Right ventricle myocardium inferior (tissue), 1 donor: ENCODE measurements at places on chromosomes 7 and 10. TPM values are rescaled to one million over a fixed set of nuclear protein-coding genes. Genes with fewer than 3 reads are reported as not detected.

DNA sequence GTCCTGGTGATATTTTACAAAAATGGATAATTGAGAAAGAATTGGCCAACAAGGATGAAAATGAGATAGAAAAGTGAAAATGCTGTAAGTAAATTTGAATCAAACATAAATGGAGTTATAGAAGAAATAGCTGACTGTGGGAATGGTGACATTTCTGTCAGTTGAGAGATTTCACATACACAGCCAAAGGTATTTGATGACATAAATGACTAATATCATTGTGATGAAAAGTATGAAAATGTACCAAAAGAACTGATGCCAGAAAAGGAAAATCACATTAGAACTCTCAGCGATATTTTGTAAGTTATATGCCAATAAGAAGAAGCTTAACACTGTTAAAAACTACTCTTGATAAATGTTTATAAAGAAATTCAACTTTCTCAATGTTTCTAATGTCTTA, 54.9 kb downstream of the TFPI2 start:
- no peak for DNase-seq

DNA sequence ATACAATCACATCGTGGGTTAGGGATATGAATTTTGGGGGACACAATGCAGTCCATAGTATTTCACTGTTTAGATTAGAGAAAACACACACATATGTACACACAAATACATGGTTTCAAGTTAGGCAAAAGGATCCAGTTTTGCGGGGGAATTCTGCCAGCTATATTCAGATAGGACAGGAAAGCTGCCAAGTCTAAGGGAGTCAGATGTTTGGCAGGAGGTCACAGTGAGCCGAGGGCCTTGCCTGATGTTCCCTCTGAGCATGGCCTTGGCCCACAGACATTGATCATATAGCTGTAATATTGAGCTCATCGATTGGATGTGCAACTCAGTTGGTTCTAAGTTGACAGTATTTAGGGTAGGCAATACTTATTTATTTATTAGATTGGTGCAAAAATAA, 122.8 kb downstream of the ADRA2A start:
- DNase-seq, result no peak

Gene ATXN7L1
- total RNA-seq, result 6.7 TPM

- DNase-seq, result no peak
Measured at GRCh38 chr7:142513178-142513955, 235.9 kb upstream of the PRSS1 start.

DNA sequence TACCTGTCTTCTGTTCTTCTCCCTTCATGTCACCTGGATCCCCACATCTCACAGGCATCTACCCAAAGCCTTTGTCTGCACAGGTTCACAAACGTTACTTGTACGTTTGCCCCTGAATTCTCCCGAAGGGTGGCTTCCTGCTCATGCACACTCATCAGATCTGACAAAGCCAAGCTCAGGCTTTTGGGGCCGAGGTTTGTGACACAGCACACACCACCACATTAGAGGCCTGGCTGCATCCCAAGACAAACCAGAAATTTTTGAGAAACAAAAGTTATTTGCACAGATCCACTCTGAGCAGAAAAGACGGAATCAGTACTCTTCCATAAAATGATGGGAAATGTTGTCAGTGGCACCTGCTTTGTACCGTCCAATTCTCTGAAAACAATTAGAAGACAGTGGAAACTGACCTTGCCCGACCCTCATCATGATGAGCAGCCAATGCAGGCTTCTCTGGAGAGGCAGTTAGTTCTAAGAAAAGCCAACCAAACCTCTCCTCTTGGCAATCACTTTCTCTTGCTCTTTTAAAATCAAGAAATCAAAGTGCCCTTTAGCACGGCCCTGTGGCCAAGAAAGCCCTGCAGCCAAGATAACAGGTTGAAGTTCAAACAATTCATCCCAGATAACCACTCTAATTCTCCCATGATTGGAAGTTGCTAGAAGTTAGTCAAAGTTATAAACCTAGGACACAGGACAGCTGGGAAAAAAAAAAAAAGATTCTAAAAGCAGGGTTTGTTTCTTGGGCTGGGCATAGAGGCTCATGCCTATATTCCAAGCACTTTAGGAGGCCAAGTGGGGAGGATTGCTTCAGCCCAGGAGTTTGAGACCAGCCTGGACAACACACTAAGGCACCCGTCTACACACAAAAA, 13.6 kb upstream of the SVIL start:
- DNase-seq, result no peak

GRCh38 chr10:1650542-1651269, 86.6 kb downstream of the ADARB2 start:
- DNase-seq, result no peak

DNA sequence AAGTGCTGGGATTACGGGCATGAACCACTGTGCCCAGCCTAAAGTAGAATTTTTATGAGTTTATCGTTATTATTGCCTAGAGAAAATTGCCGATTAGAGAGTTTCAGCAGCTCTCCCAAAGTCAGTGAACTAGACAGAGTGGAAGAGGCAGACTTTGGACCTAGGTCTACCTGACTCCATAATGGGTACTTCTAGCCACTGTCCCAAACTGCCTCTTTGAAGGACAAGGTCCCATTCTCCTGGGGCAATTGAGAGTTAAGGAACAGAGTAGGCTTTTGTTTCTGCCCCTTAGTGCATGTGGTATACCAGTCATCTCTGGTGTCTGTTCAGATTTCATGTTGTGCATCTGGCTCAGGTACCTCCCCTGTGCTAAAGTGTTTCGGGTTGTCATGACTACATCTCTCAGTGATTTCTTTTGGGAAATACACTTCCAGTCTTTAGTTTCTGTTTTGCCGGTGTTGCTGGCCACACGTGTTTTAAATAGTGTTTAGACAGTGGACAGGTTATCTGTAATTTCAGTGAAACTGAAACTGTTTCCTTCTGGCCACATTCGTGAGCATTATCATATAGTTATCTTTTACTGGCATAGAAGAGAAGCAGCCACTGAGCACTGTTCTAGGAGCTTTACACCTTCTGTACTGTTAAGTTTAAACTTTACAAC, 4.7 kb downstream of the TMEM236 start:
- no peak for DNase-seq

- no peak for DNase-seq
Measured at GRCh38 chr10:30935078-30935477, 96.6 kb downstream of the ZNF438 start.

GRCh38 chr7:157431951-157432540, 95.2 kb downstream of the DNAJB6 start:
- DNase-seq, result no peak

GRCh38 chr10:32271617-32272016, 75.3 kb downstream of the EPC1 start:
- DNase-seq, result no peak

Gene ZNF479
- not detected for total RNA-seq

Gene SORBS1
- 666 TPM for total RNA-seq

DNA sequence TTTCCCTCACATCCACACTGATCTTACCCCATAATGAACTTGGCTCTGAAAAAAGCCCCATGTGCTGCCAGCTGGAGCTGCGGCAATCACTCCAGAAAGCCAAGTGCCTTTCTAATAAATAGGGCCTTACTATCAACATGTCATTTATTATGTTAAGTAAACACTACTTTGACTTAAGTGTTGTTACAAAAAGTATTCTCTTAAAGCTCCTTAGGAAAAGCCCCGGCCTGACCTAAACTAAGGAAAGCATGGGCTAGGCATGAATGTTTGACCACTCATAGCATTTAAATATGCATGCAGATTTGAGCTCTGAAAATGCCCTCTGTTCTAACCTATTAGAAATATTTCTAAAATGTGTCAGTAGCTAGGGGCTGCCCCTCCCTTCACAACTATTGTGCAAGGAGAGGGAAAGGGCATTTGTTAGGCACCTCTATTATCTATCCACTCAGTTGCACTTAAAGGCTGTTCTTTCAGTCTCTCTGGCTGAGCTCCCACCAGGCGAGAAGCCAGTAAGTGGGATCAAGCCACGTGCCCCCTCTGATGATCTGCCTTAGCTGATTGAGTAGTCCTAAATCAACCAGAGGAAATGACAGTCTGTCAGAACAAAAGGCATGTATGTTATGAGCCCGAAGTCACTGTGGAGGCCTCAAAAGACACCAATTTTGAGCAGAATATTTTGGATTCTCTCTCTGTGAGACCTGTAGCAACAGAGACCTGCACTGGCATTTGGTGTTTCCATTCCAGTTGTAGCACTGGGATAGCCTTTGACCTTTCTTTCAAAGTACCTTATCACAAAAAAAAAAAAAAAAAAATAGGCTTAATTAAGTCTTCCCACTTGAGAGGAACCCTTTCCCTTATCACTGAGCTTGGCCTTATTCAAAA, 77.1 kb downstream of the ITGB8 start:
- DNase-seq, result peak; percentile 83

DNA sequence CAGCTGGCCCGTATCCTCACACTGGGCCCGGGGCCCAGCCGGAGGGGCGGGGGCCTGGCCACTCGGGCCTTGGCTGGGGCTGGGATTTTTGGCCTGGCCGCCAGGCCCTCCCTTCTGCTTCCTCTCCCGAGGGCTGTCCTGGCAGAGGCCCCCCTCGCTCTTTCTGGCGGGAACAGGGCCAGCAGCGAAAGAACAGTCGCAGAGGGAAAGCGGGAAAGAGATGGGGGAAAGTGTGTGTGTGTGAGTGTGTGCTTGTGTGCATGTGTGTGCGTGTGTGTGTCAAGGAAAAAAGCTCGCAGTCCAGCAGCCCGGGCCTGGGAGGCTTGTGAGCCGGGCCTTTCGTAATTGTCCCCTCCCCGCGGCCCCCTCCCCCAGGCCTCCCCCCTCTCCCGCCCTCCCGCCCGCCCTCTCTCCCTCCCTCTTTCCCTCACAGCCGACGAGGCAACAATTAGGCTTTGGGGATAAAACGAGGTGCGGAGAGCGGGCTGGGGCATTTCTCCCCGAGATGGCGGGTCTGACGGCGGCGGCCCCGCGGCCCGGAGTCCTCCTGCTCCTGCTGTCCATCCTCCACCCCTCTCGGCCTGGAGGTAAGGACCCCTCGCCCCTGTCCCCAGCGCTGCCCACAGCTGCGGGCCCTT, at the start of gene ELN:
Gene ELN, plus strand, starts transcription at position 491 of the 638 bp plus-strand sequence. Its CDS starts 15 bp downstream, at position 506.
- DNase-seq, result peak; percentile 91

DNA sequence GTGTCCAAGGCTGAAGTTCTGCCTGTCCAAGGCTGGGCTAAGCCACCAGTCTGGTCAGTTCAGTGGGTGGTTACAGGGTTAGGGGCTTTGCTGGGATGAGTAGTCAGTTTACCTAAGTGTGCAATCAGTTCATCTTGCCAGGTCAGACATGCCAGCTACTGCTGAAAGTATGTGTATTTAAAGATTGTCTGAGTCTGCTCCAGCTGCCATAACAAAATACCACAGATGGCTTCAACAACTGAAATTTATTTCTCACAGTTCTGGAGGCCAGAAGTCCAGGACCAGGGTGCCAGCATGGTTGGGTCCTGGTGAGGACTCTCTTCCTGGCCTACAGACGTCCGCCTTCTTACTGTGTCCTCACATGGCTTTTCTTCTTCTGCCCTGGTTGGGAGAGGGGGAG, 52.4 kb upstream of the TNS3 start:
- DNase-seq, result no peak

DNA sequence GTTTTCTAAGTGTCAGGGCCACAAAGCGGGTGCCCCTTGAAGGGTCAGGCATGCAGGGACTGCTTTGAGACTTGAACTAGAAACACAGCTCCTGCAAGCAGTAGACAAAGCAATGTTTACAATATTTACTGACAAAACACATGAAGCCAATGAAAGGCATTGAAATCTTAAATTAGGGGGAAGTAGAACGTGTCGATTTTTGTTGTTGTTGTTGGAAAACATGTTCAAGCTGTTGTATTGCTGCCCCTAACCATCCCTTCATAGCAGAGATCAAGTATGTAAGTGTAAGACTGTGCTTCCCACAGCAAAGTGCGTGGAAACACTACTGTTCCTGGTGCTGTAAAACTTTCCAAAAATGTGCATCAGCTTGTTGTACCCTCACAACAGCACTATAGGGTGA, 131.6 kb upstream of the MGMT start:
- no peak for DNase-seq

Gene FKBP9
- 124 TPM for total RNA-seq

Gene GPR26
- total RNA-seq, result not detected

- DNase-seq, result no peak
Measured at GRCh38 chr10:70621503-70622078, 19.1 kb upstream of the PRF1 start.

DNA sequence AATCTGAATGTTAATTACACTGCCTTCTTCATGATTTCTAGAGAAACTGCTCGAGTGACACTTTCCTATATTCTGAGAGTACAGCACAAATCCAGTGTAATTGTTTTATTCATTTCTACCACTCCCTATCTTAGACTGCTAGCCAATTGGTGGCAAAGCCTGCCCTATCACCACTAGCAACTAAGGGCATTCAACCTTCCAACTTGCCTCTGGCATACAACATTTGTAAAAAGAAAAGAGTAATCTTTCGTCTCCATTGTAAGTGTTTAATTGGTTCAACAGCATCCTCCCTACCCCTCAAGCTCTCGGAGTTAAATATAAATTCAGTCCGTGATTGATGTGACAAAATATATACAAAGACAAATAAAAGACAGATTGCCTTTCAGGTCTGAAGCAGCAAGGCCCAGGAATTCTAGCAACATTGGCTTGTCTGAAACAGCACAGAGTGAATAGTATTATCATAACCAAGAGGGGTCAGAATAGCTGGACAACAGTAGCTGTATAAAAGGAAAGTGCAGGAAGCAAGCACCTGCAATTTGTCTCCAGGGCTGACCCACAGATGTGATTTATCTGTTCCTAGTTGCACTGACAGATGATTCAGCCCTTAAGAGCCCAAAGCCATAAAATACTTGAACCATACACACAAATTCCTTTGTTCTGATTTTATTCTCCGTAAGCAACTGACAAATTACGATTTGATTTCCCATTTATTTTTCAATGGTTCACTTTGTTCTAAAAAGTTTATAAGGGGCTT, 47.6 kb upstream of the ANKRD1 start:
- no peak for DNase-seq

GRCh38 chr10:60870803-60871202, 73.2 kb downstream of the RHOBTB1 start:
- DNase-seq, result no peak

- no peak for DNase-seq
Measured at GRCh38 chr10:75632805-75633462, 201.5 kb downstream of the LRMDA start.

DNA sequence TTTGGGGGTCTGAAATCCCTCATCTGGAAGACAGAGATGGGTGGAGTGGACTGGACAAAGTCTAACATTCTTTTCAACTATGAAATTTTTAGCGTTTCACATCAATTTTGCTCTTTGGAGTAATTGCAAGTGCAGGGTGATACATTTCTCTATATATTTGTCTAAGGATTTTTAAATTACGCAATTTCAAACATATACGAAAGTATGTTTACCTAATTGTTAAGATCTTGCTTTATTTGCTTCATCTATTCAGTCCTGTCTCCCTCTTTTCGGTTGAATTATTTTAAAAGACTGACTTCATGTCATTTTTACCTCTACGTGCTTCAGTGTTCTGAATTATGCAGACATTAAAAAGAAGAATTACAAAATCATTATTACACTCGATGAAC, 101.9 kb upstream of the CREB5 start:
- no peak for DNase-seq

Gene SDHAF3
- total RNA-seq, result 24.6 TPM

Gene ZNF488
- total RNA-seq, result not detected

DNA sequence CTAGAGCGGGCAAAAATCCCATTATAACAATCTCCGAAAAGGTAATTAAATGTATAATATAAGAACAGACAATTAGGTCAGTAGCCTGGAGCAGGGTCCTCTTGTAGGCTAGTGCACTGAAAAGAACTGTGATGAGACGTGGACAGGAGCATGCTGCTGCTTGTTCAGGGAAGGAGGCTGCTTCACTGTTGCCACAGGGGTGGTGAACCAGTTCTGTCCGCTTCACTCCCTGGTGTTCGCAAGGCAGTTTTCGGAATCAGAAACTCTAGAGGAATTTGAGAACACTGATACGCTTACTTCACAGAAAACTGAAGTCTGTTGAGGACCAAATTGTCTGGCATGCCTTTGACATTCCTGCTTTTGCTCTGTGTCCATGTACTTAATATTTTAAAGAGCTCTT, 17.4 kb downstream of the ZNRF2 start:
- DNase-seq, result no peak
